ENCODE measurements at places on chromosomes 16 and 17.

DNA sequence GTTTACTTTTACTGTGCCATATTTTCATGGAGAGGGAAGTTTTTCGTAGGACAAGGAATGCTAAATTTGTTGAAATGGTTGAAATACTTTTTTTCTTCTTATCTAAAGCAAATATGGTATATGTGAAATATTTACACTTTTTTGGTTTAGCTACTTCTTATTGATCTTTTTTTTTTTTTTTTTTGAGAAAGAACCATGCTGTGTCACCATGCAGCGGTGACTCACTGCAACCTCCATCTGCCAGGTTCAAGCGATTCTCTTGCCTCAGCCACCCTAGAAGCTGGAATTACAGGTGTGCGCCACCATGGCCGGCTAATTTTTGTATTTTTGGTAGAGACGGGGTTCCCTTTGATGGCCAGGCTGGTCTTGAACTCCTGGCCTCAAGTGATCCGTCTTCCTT, 100.5 kb downstream of the FTO start:
- no peak for DNase-seq

- DNase-seq = no peak
Observed at GRCh38 chr16:11051879-11052808, 107.8 kb downstream of the CLEC16A start.

- no peak for DNase-seq
Observed at GRCh38 chr17:18117982-18118975, 9.7 kb downstream of the MYO15A start.

DNA sequence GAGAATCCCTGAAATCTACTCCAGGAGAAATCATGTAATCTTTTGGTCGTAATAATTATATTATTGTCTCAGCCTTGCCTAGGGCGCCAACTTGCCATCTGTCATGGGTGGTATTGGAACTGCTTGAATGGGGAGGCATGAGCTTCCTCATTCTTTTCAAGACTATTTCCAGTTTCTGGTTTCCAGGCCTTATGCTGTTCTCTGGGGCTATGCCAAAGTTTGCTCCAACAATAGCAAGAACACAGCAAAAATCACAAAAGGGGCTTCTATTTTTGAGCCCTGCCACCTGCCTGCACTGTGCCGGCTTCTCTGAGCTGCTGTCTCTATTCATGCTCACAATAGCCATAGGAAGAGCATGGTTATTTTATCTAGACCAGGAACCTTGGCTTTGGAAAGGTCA, 111.7 kb downstream of the SPECC1 start:
- no peak for DNase-seq

DNA sequence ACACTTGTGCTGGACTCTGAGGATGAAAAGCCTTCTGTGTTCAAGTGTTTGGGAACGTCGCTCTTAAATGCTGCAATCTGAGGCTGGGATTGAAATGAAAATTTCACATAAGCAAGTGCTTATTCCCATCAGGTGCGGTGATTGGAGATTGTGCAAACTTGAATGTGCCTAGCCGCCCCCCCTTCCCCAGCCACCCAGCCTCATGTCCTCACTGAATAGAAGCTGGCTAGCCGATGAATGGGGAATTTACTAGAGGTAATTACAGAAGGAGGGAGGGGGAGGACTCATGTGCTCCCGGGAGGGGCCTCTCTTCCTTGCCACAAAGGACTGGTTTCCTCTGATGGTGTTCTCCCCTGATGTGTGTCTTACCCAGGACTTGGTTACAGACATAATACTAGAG, 544.8 kb upstream of the EEF2KMT start:
- DNase-seq = no peak

DNA sequence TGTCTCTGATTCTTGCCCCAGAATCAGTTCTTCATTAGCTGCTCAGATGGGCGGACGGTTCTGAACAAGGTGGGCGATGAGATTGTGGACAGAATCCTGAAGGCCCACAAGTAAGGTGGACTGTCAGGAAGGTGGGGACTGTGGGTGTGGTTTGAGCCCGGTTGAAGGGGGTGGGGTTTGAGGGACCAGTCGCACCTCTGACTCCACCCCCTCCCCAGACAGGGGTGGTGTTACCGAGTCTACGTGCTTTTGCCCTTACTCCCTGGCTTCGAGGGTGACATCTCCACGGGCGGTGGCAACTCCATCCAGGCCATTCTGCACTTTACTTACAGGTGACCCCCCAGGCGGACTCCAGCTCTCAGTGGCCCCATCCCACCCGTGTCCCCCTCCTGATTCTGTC, 11.3 kb downstream of the PLD2 start:
- DNase-seq = no peak

- no peak for DNase-seq
Observed at GRCh38 chr17:798246-798645, 16.1 kb downstream of the MRM3 start.

DNA sequence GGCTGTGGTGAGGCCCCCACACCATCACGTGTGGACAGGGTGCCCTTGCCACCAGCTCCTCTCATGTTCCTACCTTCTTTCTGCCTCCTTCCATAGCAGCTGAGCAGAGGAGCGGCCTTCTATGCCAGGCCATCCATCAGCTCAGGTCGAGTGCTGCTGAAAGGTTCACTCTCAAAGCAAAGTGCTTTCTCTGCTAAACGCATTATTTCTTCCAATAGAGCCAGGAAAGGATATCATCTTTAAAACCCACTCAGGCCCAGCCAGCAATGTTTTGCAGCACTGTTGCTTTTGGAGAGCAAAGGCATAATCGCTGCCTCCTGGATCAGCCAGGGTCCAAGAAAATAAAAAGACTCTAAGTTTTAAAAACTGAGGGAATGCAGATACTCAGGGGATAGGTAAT, 54.9 kb upstream of the GPRC5B start:
- no peak for DNase-seq

GRCh38 chr17:67594115-67594880, 123.4 kb upstream of the NOL11 start:
- DNase-seq = no peak

DNA sequence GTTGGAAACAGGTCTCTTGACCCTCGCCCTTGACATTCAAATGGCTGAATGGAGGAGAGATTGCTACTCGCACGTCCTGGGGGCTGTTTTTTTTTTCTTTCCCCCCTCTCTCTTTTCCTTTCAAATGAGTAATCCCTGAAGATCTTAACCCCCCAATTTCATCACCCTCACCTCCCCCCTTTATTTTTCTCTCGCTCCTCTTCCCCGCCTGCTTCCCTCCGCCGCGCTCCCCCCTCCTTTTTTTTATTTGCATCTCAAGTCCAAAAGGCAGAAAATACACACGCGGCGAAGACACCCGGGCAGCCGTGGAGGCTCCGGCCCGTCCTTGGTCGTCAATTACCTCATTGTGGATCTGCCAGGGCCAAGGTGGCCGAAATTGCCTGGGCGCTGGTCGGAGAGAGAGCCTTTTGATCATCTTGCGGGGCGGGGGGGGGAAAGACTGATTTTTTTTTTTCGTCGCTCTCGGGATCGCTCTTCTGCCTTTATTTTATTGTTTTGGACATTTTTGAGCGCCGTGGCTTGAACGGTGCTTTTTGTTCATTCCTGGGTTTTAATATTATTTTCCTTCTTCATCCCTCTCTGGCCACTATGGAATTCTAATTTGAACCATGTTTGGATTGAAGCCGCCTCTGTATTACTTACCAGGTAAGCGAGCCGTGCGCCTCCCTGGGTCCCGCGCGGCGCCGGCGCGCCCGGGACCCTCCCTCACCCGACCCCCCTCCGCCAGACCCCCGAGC, 57.2 kb upstream of the GSE1 start:
- peak; percentile 15 for DNase-seq

DNA sequence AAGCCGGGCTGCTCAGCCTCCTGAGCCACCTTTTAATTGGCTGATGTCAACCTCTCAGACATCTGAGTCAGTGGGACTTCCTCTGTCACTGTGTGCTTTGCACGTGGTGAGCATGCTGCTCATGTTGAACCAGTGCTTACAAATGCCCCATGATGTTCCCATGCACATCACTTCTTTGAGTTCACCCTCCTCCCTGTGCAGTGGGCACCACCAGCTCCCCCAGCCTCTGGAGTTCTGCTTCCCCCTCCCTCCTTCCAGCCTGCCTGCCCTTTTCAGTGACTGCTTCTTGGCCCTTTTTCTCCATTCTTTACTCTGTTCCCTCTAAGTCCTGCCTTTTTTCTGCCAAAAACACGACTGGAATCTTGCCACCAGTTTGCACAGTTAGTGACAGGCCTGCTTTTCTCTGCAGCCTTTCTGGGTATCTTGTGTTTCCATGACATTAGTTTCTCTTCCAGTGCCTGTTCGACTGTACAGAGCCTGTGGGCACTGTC, 41.6 kb downstream of the USP10 start:
- peak; percentile 27 for DNase-seq

- no peak for DNase-seq
Observed at GRCh38 chr16:88596483-88596882, 26.3 kb downstream of the ZC3H18 start.

GRCh38 chr16:27828671-27829070, 234.8 kb downstream of the GSG1L start:
- no peak for DNase-seq

DNA sequence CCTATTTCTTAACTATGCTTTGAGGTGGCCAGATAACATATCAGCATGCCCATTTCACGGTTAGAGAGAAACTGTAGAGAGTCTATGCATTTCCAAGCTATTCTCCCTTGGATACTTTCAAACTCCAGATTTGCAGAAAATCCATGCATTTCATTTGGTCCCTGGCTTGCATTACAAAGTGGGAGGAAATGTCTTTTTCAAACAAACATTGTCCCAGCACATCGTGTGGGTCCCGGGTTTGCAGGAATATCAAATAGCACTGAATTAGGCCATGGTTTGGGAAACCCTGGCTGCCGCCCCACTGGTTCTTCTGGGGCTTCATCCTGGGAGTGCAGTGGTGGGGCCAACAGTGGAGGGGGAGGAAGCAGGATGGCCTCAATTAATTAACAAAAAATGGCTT, 171.9 kb downstream of the IRX5 start:
- no peak for DNase-seq

DNA sequence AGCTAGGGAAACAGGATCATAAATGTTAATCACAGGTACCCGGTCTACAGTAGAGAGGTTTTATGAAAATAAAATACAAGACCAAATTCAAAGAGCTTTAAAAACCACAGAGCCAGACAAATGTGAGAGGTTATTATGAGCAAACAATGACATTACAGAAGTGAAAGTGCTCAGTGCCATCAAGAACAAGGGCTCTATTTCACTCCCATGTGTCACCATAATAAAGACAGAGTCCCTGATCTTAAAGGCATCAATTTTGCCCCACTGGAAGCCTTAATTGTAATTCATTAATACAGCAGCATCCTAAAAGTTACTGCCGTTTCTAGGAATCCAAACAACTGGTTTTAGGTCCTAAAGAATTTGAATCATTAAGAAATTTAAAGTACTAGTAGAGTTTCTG, 43.7 kb upstream of the CDRT4 start:
- DNase-seq = no peak

DNA sequence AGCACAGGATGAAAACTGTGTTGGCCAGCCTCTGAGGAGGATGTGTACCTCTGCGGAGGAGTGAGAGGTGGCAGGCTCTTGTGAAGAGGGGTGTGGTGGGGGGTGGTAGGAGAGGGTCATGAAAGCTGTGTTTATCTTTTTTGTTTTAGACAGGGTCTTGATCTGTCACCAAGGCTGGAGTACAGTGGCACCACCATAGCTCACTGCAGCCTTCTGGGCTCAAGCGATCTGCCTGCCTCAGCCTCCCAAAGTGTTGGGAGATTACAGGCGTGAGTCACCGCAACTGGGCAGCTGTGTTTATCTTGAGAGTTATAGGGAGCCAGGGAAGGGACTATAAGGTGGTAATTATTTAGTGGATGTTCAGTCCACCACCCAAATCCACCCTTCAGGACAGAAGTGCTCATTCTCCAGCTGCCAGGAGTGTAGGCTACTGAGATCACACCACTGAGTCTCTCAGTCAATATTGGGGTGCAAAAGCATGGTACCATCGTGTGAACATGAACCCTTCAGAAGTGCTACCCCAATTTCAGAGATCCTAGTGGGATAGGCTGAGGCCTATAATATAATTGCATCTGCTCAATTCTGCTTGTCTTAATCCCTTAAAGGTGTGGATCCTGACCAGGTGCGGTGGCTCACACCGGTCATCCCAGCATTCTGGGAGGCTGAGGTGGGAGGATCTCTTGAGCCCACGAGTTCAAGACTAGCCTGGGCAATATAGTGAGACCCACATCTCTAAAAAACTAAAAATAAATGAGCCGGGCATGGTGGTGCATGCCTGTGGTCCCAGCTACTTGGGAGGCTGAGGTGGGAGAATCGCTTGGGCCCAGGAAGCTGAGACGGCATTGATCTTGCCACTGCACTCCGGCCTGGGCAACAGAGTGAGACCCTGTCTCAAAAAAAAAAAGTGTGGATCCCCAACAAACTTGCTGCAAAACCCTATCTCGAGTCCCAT, 788 bp upstream of the EXOC3L1 start:
- DNase-seq = peak; percentile 54

- peak; percentile 81 for DNase-seq
Observed at GRCh38 chr17:5281814-5282641, at the start of gene RABEP1. TSS of gene RABEP1 (plus strand) at chr17:5282284. CDS start at chr17:5282487, 203 bp downstream.

DNA sequence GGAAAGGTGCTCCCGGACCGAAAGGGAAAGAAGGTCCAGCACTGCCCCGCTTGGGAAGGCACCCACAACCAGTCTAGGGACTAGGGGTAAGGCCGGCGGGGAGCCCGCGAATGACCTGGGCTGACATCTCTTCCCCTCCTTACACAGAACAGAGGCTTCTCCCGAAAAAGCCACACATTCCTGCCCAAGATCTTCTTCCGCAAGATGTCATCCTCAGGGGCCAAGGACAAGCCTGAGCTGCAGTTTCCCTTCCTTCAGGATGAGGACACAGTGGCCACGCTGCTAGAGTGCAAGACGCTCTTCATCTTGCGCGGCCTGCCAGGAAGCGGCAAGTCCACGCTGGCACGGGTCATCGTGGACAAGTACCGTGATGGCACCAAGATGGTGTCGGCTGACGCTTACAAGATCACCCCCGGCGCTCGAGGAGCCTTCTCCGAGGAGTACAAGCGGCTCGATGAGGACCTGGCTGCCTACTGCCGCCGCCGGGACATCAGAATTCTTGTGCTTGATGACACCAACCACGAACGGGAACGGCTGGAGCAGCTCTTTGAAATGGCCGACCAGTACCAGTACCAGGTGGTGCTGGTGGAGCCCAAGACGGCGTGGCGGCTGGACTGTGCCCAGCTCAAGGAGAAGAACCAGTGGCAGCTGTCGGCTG, 1.5 kb downstream of the CNP start:
- DNase-seq = no peak

- no peak for DNase-seq
Observed at GRCh38 chr16:48628359-48628985, 18.5 kb upstream of the N4BP1 start.

DNA sequence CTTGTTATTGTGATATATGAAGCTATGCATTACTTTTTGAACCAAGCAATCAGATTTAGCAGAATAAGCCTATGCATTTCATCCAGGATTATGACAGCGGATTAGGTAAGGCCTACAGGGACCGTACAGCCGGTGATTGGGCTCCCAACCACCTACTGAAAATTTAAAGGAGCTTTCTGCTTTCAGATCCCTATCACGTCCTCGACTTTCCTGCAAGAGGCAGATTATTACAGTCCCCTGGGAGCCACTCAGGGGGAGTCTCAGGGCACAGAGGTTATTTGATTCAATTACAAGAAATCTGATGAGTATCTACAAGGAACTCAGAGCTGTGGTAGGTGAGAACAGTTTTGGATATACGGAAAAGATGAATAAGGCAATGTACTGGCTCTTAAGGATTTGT, 80.7 kb downstream of the HS3ST3B1 start:
- no peak for DNase-seq

GRCh38 chr17:7317161-7317803, 2.1 kb upstream of the GPS2 start:
- DNase-seq = no peak

GRCh38 chr16:54690710-54691109, 240.0 kb upstream of the IRX5 start:
- no peak for DNase-seq

GRCh38 chr16:78882751-78883150, 717.8 kb downstream of the MAF start:
- DNase-seq = no peak
